Esophagus squamous epithelium (tissue), 5 donors: ENCODE measurements at places on chromosomes 5 and 9.

DNA sequence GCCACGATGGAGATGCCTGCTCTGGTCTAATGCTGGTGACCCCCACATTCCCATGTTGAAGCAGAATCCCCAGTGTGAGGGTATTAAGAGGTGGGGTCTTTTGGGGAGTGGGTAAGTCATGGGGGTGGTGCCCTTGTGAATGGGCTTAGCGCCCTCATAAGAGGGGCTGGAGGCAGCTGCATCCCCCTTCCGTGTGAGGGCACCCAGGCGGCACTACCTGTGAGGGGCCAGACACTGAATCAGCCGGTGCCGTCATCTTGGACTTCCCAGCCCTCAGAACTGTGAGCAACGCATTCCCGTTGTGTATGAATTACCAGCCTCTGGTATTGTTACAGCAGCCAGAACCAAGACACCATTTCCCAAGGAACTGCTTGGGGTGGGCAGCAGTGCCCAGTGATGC, 27.0 kb upstream of the RNF130 start:
- H3K4me3 ChIP-seq = no peak overlapping the region
- H3K27me3 ChIP-seq = no peaks in the 10 kb centered on the region
- no peak for DNase-seq

DNA sequence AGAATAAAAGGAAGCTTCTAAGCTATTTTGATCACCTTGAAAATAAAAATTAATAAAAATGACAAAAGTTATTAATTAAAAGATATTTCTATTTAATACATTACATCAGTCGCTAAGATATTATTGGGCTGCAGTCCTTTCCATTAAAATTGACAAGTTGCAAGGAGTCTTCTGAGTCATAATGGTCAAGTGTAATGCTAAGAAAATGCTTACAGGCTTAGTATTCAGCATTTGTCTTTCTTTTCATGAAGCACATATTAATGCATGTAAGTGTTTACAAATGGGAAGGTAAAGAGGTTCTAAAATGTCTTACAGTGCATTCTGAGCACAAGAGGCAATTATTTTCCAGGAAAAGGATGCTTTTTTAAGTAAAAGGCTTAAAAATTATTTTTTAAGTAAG, 17.3 kb downstream of the SPINK9 start:
- peaks cover 28% of the 10 kb centered on the region for H3K4me1 ChIP-seq
- no peak overlapping the region for H3K27ac ChIP-seq
- no peak for DNase-seq

- no peak overlapping the region for H3K4me3 ChIP-seq
- H3K27me3 ChIP-seq = peaks cover 5% of the 10 kb centered on the region
- no peaks in the 10 kb centered on the region for H3K36me3 ChIP-seq
- DNase-seq = no peak
- no peak overlapping the region for H3K27ac ChIP-seq
These were observed 89.8 kb downstream of the NTRK2 start for GRCh38 chr9:84759300-84759750.

DNA sequence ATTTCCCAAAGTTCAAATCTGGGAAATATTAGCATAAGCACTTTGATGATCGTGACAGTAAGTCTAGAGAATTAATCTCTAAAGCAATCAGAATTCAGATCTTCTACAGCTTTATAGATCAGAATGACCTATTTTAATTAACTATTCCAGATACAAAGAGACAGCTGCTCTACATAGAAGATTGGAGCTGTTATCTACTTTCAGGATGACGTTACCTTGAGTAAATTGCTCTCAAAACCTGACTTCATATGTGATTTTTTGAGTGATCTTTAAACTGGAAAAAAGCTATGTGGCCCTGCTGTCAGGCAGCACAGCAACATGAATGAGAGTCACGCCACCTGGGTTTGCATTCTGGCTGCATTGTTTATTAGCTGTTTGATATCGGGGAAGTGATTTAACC, 259.9 kb upstream of the CDH6 start:
- no peaks in the 10 kb centered on the region for H3K36me3 ChIP-seq
- H3K27me3 ChIP-seq = no peaks in the 10 kb centered on the region
- H3K4me1 ChIP-seq = no peaks in the 10 kb centered on the region
- DNase-seq = no peak
- H3K27ac ChIP-seq = no peak overlapping the region
- H3K4me3 ChIP-seq = no peak overlapping the region

DNA sequence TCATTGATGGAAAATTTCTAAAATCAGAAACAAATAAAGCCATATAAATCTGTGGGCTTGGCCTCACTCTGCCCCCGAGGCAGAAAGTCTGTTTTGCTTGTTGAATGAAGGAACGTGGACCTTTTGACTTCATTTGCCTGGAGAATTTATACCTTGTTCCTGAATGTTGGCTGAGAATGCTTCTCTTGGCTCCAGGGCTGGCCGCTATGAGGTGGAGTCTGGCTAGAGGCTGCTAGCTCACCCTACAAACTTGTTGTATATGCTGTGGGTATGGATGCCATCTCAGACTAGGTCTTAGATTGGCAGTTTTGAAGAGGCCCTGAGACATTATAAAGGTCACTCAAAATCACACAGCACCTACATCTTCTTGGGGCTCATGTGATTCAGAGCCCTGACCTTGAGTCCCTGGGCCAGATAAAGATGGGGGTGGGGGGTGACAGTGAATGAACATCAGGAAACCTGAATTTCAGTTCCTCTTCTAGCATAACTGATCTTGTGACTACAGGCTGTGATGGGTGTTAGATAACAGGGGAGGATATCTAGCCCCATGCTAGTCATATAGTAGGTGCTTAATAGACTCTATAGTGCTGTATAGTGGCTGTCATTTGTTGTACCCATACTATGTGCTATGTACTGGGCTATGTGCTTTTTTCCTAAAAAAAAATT, 2.8 kb downstream of the GM2A start:
- no peak for DNase-seq
- H3K36me3 ChIP-seq = peaks cover 7% of the 10 kb centered on the region
- peaks cover 47% of the 10 kb centered on the region for H3K4me1 ChIP-seq
- H3K27me3 ChIP-seq = no peaks in the 10 kb centered on the region
- peak overlapping the region; percentile 88 for H3K27ac ChIP-seq

- no peak for DNase-seq
- no peaks in the 10 kb centered on the region for H3K36me3 ChIP-seq
- H3K27ac ChIP-seq = no peak overlapping the region
These were observed 10.5 kb upstream of the GALNT10 start for GRCh38 chr5:154179846-154180710.
